ENCODE measurements at places on chromosomes 16 and 17.

- no peak for DNase-seq
These were observed 26.2 kb upstream of the ADORA2B start for GRCh38 chr17:15918661-15919259.

DNA sequence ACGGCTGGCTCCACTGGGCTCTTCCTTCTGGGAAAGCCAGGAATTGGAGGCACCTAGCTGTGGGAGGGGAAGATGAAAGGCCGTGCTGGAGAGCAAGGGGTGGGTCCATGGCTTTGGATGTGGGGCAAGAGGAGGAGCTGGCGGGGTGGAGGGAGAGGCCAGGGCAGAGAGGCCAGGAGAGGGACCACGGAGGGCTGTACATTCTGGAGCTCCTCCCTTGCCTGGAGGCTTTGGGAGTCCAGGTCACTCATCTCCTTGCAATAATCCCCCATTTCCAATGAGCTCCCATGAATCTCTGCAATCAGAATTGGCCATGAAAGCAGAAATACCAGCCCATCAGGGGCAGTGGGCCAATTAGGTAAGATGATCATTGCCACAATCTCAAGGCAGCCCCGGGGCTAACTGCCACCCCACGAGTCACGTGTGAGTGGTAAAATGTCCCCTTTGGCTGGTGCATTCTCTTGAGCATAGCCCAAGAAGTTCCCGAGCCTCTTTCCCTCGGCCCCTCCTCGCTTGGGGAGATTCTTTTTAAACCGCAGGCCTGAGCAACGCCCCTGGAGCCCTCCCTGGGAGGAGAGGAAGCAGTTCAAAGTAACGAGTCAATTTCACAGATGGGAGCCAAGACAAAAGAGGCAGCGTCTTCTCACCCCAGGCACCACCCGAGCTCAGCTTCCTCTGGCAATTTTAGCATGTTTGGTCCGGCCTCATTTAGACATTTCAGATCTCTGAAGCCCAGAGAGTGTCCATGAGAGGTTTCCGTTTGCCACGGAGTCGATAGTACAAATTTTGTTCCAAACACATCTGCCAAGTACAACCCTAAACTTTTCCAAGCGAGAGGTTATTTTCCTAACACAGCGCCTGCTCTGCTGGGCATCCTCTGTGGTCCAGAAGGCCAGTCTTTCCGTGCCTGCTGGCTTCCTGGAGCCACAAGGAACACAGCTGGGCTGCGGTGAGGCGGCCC is 13.4 kb downstream of the RTN4RL1 start:
- no peak for DNase-seq

DNA sequence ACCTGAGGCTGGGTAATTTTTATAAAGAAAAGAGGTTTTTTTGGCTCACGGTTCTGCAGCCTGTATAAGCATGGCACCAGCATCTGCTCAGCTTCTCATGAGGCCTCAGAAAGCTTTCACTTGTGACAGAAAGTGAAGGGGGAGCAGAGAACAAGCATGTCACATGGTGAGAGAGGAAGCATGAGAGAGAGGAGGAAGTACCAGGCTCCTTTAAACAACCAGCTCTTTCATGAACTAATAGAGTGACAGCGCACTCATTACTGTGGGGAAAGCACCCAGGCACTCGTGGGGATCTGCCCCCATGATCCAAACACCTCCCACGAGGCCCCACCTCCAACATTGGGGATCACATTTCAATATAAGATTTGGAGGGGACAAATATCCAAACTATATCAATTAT is 86.8 kb downstream of the USP32 start:
- DNase-seq: no peak

- DNase-seq: no peak
These were observed 347.4 kb downstream of the MAF start for GRCh38 chr16:79253100-79253631.

DNA sequence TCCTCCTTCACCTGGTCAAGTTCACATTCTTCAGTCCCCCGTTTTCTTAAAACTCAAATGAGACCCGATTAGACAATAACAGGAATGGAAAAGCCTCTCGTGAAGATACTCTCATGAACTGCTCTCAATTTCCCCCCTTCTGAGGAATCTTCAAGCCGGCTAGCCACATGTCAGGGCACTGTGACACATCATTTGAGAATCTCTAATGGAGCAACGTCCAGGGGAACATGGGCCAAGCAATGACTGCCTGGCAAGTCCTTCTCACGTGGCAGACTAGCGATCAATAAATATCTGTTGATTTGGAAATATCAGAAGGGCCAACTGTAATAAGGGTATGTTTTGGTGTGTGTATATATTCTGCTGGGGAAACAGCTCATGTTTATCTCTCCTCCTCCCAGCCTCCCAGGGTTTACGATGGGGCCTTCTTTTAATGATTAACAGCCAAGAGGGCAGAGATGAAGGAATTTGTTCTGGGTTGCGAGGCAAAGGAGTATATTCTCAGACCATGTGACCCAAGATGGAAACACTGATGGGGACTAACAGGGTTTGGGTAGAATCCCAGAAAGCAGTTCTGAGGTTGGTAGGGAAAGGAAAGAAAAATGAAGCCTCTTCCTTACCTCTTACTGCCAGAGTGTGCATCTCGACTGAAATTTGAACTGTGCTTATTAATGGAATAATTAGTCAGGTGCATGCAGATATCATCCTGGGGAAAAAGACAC is 21.4 kb downstream of the TTLL6 start:
- peak; percentile 63 for DNase-seq

GRCh38 chr16:88930716-88931115 is 46.3 kb downstream of the CBFA2T3 start:
- DNase-seq: no peak

DNA sequence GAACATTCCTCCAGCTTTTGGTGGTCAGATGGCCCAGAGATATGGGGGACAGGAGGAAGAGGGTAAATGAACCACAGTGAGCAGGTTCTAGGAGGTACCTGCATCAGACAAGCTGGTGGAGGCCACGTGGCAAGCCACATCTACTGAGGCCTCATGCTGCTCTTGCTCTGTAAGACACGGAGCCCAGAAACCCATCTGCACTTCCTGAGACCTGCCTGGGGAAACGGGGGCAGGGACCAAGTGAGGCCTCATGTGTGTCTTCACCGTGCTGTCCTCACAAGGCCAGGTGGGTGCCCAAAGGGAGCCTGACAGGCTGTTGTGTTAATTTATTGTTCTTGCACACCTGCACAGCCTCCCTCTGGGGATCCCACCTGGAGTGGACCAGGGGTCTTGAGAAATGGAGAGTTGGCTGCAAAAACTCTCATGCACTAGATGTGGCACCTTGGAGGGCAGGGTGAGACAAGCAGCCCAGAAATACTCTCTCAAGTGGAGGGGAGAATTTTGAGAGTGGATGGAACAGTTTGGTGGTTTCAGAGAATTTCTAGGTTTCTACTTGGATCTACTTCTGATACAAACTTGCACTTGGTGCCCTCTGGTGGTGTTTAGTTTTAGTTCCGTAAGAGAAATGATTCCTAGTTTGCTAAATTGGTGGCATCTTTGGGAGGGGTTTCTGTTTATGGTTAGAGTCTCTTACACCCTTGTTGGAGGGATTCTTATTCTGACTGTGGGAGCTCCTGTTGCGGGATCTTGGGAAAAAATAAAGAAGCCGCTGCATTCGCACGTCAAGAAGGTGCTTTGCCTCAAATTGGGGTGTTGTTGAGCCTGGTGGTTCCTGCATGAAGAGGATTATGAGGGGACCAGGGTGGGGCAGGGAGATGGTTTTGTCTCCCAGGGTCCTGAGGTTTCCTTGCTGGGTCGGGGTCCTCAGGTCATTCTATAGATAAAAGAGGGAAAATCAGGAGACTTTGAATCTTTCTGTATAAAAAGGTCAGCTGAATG is 47.5 kb downstream of the SLC6A2 start:
- peak; percentile 55 for DNase-seq

DNA sequence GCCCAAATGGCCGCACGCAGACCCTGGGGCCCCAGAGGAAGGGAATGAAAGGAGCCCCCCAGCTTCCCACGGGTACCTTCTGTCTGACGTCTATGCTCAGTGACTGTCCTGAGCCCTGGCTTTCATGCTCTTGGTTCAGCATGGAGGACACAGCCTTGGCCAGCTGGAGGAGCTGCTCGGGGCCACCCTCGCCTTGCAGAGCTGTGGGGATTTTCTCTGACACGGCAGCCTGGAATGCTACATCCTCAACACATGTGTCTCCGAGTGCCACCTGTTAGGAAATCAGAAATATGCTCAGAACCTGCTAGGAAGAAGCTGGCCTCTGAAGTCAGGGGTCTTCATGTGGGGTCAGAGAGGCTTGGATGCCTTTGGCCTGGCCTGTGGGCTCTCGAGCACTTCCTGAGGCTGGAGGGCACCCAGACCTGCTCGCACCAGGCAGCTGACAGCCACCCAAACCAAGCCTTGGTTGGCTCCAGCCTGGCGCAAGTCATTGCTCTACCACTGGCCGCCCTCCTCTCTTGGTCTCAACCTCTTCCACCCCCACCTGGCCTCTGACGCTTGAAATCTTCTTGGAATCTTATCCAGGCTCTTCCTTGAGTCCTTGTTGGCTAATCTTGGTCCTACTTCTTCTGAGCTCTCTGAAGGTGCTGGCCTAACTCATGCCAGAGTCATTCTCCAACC is 63.7 kb upstream of the BCO1 start:
- DNase-seq: no peak

DNA sequence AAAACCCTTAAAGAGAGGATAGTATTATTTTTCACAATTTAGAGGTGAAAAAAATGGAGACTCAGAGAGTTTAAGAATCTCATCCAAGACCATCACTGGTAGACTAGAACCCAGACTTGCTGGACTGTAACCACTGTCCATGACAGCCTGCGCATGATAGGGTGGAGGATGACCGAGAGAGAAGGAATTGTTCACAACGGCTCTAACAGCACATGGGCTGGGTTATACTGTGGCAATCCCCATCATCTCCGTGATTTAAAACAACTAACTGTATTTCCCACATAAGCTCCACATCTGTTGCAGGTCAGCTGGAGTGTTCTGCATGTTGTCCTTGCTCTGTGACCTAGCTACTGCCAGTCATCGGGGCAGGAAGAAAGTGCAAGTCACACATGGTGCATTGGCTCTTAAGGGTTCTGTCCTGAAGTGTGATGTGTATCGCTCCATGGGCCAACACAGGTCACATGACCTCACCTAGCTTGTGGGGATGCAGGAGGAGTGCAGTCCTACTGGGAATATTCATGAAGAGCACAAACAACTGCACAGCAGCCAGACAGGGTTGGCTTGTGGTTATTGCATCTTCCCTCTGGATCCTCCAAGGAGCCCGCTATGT is 131.2 kb upstream of the MPHOSPH6 start:
- peak; percentile 4 for DNase-seq

DNA sequence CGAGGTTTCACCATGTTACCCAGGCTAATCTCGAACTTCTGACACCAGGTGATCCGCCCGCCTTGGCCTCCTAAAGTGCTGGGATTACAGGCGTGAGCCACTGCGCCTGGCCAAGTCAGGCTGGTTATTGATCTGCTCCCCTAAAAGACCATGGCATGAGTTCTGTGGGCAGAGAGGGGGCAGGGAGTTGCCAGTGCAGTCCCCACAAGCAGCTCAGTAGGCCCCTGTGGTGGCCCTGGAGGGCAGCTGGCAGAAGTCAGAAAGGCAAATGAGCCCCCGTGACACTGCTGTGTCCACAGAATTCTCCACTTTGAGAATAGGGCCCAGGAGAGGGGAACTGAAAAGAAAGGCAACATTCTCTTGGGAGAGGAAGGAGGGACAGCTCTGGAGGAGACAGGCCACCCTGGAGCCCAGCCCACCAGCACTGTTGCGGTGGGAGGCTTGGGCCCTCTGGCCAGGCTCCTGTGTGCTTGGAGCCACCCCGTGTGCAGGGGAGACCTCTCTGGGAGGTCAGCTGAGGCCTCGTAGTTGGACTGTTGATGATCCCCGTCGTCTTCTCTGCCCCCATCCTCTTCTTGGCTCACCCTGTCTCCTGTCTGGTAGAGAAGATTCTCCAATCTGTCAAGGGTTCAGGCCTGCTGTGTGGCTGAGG is 2.1 kb upstream of the AMDHD2 start:
- no peak for DNase-seq

DNA sequence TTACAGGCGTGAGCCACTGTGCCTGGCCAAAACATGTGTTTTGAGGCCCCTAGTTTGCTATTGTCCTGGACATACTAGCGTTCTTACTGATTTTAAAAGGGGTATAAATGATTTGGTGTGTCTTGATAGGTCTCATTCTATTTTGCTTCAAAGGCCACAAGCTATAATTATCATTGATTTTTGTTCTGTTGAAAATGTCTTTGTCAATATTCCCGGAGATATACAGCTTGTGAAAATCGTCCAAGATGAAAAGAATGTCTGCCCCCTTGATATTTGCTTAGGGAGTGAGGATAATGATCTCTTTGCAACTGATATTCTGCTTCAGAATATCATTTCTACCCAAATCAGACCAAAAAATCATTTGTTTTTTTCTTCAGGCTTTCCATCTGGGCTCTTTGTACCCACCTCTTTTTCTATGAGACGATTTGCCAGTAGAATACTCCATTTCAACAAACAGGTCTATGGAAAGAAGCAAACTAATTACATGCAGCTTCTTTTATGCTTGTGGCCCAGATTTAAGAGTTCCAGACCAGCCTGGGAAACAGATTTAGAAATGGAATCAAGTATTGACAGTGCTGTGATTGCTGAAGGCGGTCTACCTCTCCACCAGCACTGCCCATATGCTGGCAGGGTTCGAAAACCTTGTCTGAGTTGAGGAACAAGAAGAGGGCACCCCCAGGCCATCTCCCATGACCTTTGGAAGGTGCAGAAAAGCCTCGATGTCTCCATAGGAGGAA is 14.1 kb upstream of the ST6GALNAC1 start:
- no peak for DNase-seq

GRCh38 chr16:52547834-52548215 is 882 bp upstream of the TOX3 start:
- DNase-seq: no peak

GRCh38 chr16:31461201-31461920 is 2.1 kb downstream of the ARMC5 start:
- DNase-seq: no peak

DNA sequence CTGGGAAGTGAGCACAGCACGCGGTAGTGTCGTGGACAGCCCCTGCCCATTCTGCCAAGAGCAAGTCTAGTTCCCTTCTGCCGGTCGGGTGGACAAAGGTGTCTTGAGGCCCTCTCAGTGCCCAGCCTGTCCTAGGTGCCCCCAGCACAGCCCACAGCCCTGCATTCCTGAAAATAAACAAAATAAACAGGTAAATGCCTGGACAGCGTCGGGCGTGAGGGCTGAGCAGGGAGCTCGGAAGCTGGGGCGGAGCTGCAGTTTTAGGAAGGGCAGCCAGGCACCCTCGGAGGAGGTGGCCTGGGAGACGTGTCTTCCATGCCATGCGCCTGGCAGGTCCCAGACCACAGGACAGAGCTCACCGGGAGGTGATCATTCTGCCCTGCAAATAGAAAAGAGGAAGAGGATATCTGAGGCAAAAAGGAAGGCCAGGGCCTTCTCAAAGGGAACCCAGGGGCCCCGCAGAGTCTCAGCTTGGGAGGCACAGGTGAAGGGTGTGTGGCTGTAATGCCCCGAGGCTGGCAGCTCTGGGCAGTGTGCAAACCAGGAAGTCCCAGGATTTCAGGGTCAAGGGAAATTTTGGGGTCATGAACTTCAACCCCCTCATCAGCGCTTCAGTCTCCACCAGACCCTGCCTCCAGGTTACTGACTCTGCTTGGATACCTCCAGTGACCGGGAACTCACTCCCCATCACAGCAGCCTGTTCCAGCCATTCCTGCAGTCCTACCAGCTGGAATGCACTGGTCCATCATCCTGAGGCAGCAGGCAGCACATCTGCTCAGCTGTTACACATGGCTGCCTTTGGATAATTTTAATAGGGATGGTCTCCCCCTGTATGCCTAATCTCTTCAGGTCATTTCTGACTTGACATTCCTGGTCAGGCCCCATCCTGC is 1.7 kb downstream of the ZNF469 start:
- no peak for DNase-seq

- DNase-seq: no peak
These were observed at the start of gene WFDC1 for GRCh38 chr16:84294531-84295142. Gene WFDC1, plus strand, starts transcription at chr16:84294878. Its CDS starts 94 bp downstream, at chr16:84294972.

GRCh38 chr16:8819411-8820034 is 21.9 kb downstream of the PMM2 start:
- DNase-seq: no peak
